ENCODE measurements at places on chromosomes 11 and 22.

DNA sequence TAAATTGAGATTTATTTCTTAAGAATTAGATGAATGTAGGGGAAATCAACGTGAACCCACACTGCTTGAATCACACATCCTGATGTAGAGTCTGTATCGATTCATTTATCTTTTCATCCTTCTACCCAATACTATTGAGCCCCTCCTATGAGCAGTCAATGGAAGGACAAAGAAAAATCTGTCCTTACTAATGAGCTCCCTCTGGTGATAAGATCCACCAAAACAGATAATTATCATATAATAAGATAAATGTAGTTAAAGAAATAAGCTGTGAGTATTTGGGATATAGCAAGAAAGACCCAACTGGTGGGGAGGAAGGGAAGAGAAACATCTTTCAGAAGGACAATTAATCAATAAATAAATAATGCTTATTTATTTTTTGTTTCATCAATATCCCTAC, 385.1 kb upstream of the CCDC90B start:
- no peak for DNase-seq

GRCh38 chr11:69636512-69637197, 4.3 kb upstream of the CCND1 start:
- no peak for DNase-seq

- DNase-seq, result no peak
Measured at GRCh38 chr11:117528097-117528721, 200.6 kb downstream of the CEP164 start.

DNA sequence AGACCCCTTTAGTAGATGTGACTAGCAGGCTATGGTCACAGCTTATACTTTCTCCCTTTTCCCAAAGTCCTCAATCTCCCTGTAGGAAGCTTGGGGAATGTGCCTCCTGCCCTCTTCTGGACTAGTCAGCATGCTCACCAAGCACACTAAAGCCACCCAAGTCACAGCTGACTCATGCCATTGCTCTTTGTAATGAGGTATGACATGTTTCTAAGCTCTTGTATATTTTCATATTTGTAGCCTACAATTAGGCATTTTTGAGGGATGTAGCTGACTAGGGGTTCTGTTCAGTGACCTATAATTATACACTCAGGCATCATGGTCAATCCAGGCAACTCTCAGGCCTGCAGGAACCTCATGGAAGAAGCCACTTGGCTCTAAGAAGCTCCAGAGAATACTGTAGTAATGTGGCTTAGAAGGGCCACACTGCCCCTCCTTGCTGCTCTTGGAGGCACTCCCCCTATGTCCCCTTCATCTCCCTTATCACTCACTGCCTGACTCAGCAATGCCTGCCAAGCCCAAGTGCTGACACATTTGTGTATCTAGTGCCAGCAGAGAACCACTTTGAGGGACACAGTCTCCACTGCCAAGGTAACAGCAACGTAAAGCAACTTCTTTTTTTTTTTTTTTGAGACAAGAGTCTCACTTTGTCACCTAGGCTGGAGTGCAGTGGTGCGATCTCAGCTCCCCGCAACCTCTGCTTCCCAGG, 86.2 kb downstream of the RPL27A start:
- no peak for DNase-seq

DNA sequence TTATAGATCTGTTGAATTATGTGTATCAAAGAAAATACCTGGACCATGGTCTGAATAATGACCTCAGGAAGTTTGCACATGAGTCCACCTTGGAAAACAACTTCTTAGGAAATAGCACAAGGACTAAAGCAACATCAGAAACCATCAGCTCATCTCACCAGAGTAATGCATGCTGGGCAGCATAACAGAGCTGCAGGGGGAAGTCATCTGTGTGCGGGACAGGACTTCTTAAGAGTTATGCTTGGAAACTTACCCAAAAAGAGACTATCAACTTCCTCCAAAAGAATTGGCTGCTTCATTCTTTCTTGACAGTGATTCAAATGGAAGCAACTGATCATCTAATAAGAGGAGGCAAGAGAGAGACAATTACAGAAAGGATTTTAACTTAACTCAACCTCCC, 2.5 kb downstream of the OR56B4 start:
- no peak for DNase-seq

DNA sequence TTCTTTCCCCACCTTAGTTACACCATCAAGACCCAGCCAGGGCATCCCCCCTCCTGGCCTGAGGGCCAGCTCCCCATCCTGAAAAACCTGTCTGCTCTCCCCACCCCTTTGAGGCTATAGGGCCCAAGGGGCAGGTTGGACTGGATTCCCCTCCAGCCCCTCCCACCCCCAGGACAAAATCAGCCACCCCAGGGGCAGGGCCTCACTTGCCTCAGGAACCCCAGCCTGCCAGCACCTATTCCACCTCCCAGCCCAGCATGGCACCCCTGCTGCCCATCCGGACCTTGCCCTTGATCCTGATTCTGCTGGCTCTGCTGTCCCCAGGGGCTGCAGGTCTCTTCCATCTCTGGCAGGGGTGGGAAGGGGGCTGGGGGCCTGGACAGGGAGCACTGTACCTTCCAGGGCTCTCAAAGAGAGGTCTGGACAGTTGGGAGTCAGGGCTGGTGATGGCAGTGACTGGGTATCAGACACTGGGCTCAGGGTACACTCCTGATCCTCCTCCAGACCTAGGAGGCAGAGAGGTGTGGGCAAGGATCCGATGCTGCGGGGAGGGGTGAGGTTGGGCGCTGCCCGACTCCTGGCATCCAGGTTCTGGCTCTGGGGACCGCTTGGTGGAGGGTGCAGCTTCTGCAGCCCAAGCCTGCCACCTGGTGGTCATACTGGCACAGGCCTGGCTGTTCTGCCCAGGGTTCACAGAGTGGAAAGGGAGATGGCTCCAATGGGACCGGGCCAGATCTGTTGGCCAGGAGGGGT, at the start of gene UPK2:
Gene UPK2 (plus strand): TSS at position 205 of the 753 bp plus-strand sequence. CDS start 53 bp downstream, at position 258.
- DNase-seq, result peak; percentile 84

- DNase-seq, result no peak
Measured at GRCh38 chr22:17035246-17035645, 27.2 kb upstream of the GAB4 start.

DNA sequence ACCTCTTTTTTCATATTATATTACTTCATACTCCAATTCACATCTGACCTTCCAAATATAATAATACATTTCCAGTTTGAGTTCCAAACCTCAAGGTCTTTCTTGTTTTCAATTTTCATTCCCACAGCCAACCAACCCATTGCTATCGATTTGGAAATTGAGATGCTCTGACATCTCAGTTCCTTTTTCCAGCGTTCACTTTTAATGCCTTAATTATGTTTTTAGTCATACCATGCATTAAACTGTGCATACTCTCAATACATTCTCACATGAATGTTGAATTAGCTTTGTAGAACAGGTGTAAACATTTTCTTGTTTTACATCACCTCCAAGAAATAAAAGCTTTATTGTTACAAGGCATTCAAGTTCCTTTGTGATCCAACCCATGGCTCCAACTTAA, 294.2 kb upstream of the ANO3 start:
- no peak for DNase-seq

- no peak for DNase-seq
Measured at GRCh38 chr11:12131943-12132789, 21.8 kb downstream of the MICAL2 start.

DNA sequence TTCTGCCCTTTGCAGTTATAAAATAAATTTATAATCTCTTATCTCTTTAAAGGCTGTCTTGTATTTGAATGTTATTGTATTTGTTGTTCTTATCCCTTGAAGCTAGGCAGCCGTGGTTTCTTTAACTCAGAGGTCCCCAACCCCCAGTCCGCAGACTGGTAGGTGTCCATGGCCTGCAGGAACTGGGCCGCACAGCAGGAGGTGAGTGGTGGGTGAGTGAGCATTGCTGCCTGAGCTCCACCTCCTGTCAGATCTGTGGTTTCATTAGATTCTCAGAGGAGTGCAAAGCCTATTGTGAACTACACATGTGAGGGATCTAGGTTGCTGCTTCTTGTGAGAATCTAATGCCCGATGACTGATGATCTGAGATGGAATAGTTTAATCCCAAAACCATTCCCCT, 380.0 kb upstream of the CCDC90B start:
- no peak for DNase-seq

DNA sequence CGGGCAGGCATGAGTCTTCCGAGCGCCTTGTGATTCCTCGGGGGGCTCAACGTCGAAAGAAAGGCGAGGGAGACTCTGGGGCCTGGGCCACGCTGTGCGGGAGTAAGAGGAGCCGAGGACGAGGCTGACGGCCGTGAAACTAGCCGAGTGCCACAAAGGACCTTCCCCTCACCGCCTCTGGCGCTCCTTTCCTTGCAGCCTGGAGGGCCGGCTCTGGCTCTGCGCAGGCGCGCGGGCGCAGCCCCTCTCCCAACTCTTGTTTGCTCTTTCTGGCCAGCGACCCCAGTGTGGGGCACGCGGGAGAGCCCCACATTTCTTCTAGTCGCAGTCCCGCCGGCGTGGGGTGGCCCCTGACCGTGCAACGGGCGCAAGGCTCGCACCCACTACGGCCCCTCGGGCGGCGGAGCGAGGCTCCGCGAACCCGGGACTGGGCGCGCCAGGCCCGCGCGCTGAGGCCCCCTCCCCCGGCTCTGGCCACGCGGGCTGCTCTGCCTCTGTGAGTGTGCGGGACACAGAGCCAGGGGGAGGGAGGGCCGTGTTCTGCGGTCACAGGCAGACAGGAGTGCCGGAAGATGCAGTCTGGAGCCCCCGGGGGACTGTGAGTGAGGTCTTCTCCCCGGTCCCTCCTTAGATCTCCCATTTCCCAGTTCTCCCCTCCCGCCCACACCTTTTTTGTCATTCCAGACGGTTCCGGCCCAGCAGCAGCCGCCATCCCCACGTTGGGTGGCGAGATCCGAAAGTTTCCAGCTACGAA, 1.0 kb upstream of the TOB2 start:
- DNase-seq, result peak; percentile 51

DNA sequence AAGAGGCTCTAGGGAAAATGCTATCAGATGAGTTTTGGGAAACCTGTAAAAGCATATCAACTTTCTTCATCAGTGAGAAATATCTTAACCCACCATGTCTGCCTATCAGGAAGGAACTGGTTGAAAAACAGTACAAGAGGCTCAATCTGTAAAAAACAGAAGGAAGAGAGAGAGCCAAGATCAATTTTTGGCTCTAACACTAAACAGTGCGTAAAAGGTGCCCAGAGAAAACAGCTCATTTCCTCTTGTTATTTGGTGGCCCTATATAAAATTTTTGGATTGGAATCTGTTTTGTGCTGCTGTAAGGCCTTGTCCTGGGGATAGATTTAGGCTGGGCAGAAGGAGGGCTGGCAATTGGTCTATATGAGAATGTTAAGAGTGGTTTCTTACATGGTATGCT, 12.1 kb downstream of the MS4A2 start:
- DNase-seq, result no peak

DNA sequence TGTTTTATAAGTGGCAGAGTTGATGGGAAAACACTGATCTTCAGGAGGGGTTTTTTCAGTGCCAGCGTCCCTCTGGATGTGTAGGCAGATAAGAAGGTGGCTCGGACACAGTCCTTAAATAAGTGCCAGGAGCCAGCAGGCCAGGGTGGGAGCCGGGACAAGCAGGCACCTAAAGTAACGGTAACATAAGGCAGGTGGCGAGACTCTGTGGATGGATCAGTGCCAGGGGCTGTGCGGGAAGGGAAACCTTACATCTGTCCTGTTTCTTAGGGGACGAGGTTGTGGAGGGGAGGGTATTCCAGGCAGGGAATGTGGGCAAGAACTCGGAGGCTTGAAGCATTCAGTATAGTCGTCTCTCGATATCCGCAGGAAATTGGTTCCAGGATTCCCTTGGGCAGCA, 15.9 kb downstream of the BCR start:
- no peak for DNase-seq

- no peak for DNase-seq
Measured at GRCh38 chr11:46391578-46392420, at the start of gene CHRM4. TSS of gene CHRM4 (minus strand) at chr11:46391776. CDS start at chr11:46386557, 5,219 bp downstream.

Measured in stimulated activated CD4-positive, alpha-beta T cell treated with anti-CD3 and anti-CD28 coated beads, Interleukin-15, amount 100 ng/mL, for 1 hour (primary cell).